Astrocyte (in vitro differentiated cells and primary cell): ENCODE measurements at places on chromosomes 1 and 21. TPM values are rescaled to one million over a fixed set of nuclear protein-coding genes. Genes with fewer than 3 reads are reported as not detected.

GRCh38 chr1:63069214-63069613 lies 253.2 kb upstream of the FOXD3 start:
- no peak overlapping the region for H3K4me3 ChIP-seq
- H3K4me1 ChIP-seq: no peaks in the 10 kb centered on the region
- no peak overlapping the region for H3K27ac ChIP-seq
- no peaks in the 10 kb centered on the region for H3K36me3 ChIP-seq
- peaks cover 14% of the 10 kb centered on the region for H3K27me3 ChIP-seq

DNA sequence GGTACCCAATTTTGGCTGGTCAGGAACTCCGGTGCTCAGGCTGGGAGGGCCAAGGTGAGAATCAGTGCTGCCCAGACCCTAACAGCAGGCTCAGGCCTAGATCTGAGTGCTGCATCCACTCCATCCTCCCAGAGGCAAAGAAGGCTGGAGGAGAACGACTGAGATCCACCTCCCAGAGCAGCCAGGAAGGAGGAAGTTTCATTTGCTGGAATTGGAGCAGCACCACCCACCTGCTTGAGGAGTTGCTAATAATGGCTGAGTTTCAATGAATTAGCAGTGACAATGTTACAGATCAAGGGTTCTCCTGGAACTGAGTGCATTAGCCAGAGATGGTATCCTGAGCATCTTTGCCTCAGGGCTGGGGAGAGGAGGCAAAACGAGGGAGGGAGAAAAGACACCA lies 46.7 kb upstream of the KLHDC7A start:
- no peaks in the 10 kb centered on the region for H3K27me3 ChIP-seq
- H3K4me3 ChIP-seq: no peak overlapping the region
- H3K27ac ChIP-seq: no peak overlapping the region

DNA sequence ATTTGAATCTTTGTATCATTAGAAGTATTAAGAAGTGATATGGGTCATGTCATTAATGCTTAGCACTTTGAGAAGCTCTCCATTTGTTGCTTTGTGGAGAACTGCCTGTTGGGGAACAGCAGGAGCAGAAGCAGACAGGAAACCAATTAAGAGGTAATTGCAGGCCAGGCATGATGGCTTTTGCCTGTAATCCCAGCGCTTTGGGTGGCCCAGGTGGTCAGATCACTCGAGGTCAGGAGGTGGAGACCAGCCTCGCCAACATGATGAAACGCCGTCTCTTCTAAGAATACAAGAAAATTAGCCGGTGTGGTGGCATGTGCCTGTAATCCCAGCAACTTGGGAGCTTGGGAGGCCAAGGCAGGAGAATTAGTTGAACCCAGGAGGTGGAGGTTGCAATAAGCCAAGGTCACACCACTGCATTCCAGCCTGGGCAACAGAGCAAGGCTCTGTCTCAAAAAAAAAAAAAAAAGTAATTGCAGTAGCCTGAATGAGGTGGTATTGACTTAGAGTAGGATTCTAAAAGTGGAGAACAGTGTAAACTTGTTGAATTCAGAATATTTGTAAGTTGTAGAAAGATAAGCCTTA lies 57.8 kb upstream of the FASLG start:
- H3K27me3 ChIP-seq: no peaks in the 10 kb centered on the region
- no peaks in the 10 kb centered on the region for H3K4me1 ChIP-seq
- DNase-seq: no peak

DNA sequence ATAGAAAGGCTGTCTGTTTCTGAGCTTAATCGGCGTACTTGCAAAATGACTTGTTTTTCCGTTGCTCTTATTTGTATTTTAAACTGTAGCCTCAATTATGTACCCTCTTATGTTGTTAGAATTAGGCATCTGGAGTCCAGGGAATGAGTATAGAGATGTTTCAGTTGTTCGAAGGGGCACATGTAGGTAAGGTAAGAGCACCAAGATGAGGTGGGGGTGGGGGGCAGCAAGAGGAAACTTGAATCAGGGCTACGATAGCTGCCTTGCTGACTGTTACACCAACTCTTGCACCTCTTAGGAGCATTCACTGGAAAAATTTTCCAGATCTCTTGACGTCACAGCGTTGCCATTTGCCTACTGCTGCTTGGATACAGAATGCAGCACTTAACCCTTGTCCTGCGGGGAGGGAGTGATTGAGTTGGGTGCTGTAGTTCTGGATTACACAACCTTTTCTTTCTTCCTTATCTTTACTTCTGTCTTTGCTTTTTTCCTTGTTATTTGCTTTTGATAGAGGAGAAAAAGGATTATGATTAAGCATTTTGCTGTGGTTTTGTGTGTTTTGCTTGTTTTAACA lies 3.2 kb downstream of the ATP1B1 start:
- H3K4me3 ChIP-seq: peak overlapping the region; percentile 93
- H3K4me1 ChIP-seq: peaks cover 73% of the 10 kb centered on the region
- DNase-seq: peak; percentile 95
- peaks cover 15% of the 10 kb centered on the region for H3K36me3 ChIP-seq
- H3K27me3 ChIP-seq: peaks cover 7% of the 10 kb centered on the region

DNA sequence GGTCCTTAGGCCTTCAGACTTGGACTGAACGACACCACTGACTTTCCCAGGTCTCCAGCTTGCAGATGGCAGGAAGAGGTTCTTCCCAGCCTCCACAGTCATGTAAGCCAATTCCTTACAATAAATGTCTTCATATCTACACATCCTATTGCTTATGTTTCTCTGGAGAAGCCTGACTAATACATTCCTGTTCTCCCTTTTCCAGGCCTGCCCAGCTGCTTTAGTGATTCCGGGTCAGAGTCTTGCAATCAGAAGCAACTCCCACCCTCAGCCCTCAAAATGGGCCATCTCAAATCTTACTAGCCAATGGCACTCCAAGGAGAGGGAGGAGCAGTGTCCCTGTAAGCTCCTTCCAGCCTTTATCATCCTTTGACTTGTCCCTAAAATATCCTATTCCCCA lies 16.4 kb upstream of the CPT2 start:
- H3K4me3 ChIP-seq: no peak overlapping the region
- H3K27me3 ChIP-seq: no peaks in the 10 kb centered on the region
- DNase-seq: peak; percentile 39
- H3K36me3 ChIP-seq: no peaks in the 10 kb centered on the region

DNA sequence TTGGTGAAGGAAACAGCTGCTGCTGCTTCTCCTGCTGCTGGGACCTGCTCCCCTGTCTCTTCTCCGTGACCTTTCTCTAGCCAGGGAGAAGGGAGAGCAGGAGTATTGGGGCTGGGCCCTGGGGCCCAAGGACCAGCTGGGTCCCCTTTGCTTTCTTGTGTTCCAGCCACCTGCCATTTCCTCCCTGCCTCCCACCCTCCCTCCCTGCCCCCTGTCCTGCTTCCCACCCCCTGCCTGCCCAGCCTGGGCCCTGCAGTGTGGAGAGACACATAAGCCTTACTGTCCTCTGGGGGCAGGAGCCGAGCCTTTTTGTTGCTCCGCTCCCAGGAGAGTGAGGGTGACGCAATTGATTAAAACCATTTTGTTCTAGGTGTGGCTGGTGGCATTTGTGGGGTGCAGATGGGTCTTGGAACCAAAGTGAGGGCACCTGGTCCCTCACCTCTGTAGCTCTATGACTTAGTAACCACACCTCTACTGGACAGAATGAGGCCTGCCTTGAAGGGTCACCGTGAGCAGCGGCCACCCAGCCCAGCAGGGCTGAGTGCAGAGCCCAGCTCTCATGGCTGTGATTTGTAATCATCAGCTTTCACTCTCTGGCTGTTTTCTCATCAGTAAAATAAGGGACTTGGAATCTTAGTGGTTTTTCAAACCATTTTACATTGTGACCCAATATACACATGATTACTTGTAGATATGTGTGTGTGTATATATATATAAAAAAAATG lies 13.9 kb upstream of the TMEM222 start:
- DNase-seq: no peak
- no peaks in the 10 kb centered on the region for H3K27me3 ChIP-seq
- no peak overlapping the region for H3K4me3 ChIP-seq
- H3K27ac ChIP-seq: no peak overlapping the region
- no peaks in the 10 kb centered on the region for H3K36me3 ChIP-seq

DNA sequence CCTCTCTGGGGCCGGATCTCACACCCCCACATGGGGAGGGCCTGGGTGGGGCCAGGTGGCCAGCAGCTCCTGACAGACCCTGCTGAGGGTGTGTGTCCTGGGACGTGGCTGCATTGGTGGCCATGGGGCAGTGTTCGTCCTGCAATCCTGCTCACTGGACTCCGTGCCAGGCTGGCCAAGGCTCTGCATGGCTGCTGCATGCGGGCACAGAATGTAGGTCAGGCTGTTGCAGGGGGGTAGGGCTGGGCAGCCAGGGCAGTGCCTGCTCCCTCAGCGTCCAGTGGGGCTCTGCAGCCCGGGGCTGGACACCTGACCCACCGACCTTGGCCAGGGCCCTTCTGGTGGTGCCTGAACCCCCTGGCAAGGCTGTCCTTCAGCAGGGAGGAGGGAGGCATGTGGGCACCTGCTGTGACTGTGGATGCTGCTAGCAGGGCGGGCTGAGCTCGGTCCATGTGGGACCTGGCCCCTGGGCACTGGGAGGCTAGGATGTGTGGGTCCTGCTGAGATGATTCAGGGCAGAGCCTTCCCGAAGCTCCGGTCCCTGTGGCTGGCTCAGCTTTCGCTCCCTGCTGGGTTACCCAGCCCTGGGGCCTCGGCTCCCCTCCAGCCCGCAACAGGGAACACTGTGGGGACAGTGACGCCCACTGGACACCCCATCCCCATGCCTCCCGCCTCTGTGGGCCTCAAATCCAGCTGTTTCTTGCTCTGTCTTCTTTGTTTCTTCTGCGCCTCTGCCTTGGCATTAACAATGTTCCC lies 14.9 kb upstream of the PLCH2 start:
- no peak overlapping the region for H3K27ac ChIP-seq
- DNase-seq: no peak
- H3K4me1 ChIP-seq: no peaks in the 10 kb centered on the region
- no peak overlapping the region for H3K4me3 ChIP-seq

SLC44A3 gene
- total RNA-seq: 3.7 and 4.7 TPM in 2 replicates

DNA sequence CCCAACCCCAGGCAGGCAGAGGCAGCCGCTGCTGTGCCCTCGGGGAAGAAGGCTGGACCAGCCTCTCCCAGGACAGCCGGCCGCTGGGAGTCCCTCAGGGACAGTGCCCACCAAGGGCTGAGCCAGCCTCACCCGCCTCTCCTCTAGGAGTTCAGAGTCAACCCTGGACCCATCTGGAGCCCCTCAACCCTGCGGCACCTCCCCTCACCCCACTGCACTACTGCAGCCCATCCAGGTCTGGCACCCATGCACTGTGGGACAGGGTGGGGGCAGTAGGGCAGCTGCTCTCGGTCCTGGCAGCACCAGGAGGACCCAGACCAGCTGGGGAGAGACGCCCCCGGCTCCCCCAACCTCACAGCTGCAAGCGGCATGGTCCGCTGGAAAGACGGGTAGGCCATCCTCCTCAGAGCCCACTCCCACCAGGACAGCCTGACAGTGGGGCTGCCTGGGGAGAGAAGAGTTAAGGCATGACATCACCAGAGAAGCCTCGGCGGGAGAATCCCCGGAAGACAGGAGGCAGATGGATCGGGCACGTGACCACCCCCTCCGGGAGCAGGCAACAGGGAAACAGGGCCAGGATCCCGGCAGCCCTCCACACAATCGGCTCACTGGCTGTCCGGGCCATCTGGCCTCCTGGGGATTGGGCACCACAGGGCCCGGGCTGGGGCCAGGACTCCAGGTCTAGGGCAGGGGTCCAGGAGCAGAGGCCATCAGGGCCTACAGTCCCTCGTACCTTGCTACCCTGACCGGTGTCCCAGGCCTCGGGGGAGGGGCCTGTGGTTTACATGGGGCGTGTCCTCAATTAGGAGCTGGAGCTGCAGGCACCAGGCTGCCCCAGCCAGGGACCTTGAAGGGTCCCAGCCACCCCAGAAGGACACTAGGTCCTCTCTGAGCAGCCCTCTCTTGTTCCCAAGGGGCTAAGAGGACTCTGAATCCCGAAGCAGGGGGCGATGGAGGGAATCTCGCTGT lies 3.1 kb downstream of the ACAP3 start:
- H3K27ac ChIP-seq: peak overlapping the region; percentile 40
- no peak overlapping the region for H3K4me3 ChIP-seq
- H3K4me1 ChIP-seq: peaks cover 38% of the 10 kb centered on the region
- DNase-seq: peak; percentile 55

GRCh38 chr1:201448990-201449389 lies 20.0 kb downstream of the PHLDA3 start:
- H3K4me3 ChIP-seq: no peak overlapping the region
- no peaks in the 10 kb centered on the region for H3K27me3 ChIP-seq
- H3K36me3 ChIP-seq: no peaks in the 10 kb centered on the region
- H3K4me1 ChIP-seq: peaks cover 42% of the 10 kb centered on the region
- no peak overlapping the region for H3K27ac ChIP-seq
- DNase-seq: no peak

GRCh38 chr1:206411321-206411720 lies 59.0 kb upstream of the IKBKE start:
- peaks cover 3% of the 10 kb centered on the region for H3K4me1 ChIP-seq
- no peak overlapping the region for H3K27ac ChIP-seq
- H3K27me3 ChIP-seq: no peaks in the 10 kb centered on the region
- no peak overlapping the region for H3K4me3 ChIP-seq
- no peak for DNase-seq

DNA sequence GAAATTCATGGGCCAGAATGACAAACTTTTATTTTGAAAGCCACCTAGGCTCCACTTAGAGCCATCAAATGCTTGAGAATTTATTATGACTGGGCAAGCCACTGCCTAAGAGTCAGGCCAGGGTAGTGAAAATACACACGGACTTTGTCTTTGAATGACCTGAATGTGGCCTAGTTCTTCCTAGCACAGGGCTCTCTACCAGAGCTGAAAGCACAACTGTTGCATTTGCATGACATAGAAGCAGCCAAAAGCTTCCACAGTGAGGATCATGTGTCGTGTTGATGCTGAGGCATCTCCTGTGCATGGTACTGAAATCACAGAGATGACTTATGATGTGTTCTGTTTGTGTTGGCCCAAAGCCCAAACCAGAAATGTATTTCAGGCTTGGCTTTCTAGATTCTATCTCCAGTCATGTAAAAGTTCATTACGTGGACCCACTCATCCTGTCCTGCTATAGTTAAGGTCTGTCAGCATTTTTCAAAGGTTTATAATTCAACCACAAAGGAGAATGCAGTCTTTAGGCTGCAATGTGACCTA lies 164.0 kb upstream of the UBE2U start:
- no peak overlapping the region for H3K4me3 ChIP-seq
- DNase-seq: peak; percentile 99
- no peaks in the 10 kb centered on the region for H3K36me3 ChIP-seq
- peak overlapping the region; percentile 79 for H3K27ac ChIP-seq
